ENCODE measurements at places on chromosomes 2 and 18. TPM values are rescaled to one million over a fixed set of nuclear protein-coding genes. Genes with fewer than 3 reads are reported as not detected.

Gene COLEC12
- 33.8 TPM for total RNA-seq

Gene ALK
- total RNA-seq = not detected

DNA sequence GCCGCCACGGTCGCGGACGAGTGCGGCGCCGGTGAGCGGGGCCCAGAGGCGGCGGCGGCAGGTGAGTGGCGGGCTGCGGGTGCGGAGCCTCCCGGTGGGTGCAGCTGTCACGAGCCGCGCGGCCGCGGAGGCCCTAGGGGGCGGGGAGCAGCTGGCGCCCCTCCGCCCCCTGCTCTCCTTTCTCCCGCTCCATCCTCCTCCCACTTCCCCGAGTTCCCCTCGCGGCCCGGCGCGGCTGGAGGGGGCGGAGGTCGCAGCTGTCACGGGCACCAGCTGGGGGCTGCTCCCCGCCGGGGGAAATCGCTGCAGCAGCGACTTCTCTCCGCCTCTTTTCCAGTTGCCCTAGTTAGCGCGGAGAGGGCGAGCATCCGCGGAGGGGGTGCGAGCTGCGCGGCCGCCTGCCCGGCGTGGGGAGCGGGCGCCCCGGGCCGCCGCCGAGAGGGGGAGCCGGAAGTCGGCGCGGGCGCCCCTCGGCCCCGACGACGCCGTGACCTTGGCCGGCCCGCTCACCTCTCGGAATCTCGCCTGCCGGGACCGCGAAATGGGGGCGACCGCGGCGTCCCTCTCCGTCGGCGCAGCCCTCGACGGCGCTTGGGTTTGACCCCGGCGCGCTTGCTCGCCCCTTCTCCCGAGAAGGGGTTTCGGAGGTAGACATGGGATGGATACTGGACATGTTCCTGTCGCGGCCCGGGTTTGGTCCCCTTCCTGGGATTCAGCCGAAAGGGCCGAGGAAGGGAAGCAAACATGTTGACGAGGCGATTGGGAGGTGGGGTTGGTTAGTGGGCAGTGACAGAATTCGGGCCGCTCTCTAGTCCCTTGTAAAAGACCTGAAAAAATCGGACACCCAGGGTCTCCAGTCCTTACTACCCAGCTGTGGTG, 727 bp downstream of the NCOA1 start:
- DNase-seq = peak; percentile 57

DNA sequence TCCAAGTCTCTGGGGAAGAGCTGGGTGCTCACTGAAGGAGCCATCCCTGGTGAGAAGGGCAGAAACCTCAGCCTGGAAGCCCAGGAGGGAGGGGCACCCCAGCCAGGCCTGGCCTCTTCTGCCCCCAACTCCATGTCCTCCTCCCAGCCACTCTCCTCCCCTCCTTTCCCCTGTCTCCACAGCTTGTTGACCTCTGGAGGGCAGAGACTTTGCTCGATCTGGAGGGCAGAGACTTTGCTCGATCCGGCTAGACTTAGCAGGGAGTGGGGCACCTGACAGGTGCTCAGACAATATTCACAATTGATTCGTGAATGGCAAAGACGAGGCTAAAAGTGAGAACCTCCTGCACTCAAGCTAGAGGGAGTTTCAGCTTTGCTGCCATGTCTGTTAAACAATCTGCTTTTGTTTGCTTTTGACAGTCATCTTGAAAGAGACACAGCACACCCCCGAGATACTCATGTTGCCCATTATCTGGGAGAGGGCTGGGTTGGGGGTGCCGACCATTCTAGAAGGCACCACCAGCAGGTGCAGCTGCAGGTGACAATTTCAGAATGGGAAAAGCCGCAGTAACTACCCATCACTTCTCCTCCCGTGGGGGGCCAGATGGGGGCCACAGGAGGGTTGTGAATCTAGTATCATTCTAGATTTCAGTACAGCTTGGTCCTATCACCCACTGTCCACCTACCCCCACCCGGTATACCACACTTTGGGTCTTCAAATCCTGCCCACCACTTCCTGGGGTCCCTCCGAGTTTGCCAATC, 54.8 kb downstream of the DNMT3A start:
- no peak for DNase-seq

- DNase-seq = no peak
Observed at GRCh38 chr2:101803128-101803527, 105.6 kb downstream of the MAP4K4 start.
